ENCODE measurements at places on chromosomes 4 and X. TPM values are rescaled to one million over a fixed set of nuclear protein-coding genes. Genes with fewer than 3 reads are reported as not detected.

Gene ENPP6
- not detected for total RNA-seq

Gene RPL10
- 2,053 TPM for total RNA-seq

Gene HTT
- 29.2 TPM for total RNA-seq

Gene GRIA3
- 5.0 TPM for total RNA-seq

Gene SPATA4
- total RNA-seq, result not detected

Gene CCDC160
- not detected for total RNA-seq

Gene PLP1
- not detected for total RNA-seq

Gene ZIC3
- not detected for total RNA-seq

Gene TRPC5OS
- not detected for total RNA-seq

Gene GUCY1B1
- total RNA-seq, result 5.5 TPM

Gene KLF8
- total RNA-seq, result 3.2 TPM

Gene PWWP3B
- 0.06 TPM for total RNA-seq

Gene GPAT3
- 1.4 TPM for total RNA-seq

Gene UBA1
- total RNA-seq, result 146 TPM

Gene LUZP4
- not detected for total RNA-seq

Gene ERVMER34-1
- not detected for total RNA-seq

Gene GC
- not detected for total RNA-seq

Gene TCEAL2
- 0.13 TPM for total RNA-seq

Gene FAM53A
- 1.3 TPM for total RNA-seq

Gene MAGEA4
- not detected for total RNA-seq

Gene XPNPEP2
- not detected for total RNA-seq

Gene NXT2
- total RNA-seq, result 9.6 TPM

Gene CLDN34
- total RNA-seq, result not detected

Gene NKX6-1
- not detected for total RNA-seq

Gene CLIC2
- 2.4 TPM for total RNA-seq

Gene HDX
- total RNA-seq, result 2.9 TPM

Gene HS6ST2
- 0.13 TPM for total RNA-seq

Gene MFAP3L
- 0.44 TPM for total RNA-seq

Gene HNRNPD
- total RNA-seq, result 30.3 TPM

Gene PRPS1
- 23.3 TPM for total RNA-seq

Gene GAGE2A
- not detected for total RNA-seq

Gene CHRDL1
- not detected for total RNA-seq

Gene GPM6B
- total RNA-seq, result 36.3 TPM

Gene TMPRSS11A
- total RNA-seq, result not detected

Gene RADX
- total RNA-seq, result 0.92 TPM

Gene SLC25A4
- total RNA-seq, result 36.1 TPM

Gene SEL1L3
- 9.0 TPM for total RNA-seq

Gene LRIT3
- total RNA-seq, result not detected

Gene REPS2
- total RNA-seq, result 0.37 TPM
